NCI-H2081 treated with DMSO at 0.1 percent for 48 hours (cell line): ENCODE measurements at places on chromosomes 7 and 10.

- DNase-seq = no peak
Measured at GRCh38 chr7:142030294-142030693, 34.6 kb downstream of the MGAM start.

- no peak for DNase-seq
Measured at GRCh38 chr7:10913457-10913856, 60.2 kb upstream of the PHF14 start.

GRCh38 chr7:8211725-8212096 is 50.3 kb downstream of the ICA1 start:
- no peak for DNase-seq

DNA sequence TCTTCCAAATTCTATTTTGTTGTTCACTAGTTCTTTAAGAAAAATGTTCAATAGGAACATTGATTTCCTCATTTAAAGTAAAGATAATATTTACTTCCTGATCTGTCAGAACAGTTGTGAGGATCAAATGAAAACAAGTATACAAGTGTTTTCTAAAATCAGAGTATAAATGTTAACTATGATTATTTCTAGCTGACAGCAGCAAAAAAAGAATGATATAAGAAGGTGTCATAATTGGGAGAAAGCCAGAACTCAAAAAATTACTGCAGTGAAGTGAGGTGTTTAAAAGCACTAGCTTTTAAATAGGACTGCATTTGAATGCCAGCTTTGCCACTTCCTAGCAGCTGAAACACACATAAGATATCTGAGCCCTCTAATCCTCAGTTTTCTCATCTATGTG is 283.3 kb downstream of the RNLS start:
- no peak for DNase-seq

DNA sequence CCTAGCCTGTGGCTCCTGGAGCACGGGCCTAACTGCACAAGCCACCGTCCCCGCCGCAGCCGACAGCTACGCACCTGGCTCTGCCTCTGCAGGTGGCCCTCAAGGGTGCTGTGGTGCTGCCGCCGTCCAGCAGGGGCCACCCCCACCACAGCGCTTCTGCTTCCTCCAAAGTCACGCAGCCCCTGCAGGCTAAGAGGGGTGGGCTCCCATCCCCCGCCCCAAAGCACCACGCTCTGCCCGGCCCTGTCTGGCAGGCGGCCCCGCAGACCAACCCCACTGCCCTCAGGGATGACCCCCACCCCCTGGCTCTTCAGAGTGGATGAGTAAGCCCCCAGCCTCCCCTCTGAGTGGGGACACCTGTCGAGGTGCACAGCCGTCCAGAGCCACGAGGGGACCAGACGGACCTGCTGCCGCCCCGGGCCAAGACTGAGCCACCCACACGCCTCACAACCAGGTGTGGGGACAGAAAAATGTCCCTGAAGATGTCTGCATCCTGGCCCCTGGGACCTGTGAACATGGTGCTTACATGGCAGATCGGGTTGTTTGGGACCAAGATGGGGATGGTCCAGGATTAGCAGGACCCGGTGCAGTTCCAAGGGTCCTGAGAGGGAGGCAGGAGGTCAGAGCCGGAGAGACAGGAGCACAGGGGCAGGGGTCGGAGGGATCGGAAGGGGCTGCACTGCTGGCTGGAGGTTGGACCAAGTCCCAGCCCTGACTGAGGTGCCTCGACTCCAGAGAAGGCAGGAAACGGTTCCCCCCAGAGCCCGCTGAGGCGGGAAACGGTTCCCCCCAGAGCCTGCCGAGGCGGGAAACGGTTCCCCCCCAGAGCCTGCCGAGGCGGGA is 9.0 kb upstream of the ADAP1 start:
- no peak for DNase-seq

DNA sequence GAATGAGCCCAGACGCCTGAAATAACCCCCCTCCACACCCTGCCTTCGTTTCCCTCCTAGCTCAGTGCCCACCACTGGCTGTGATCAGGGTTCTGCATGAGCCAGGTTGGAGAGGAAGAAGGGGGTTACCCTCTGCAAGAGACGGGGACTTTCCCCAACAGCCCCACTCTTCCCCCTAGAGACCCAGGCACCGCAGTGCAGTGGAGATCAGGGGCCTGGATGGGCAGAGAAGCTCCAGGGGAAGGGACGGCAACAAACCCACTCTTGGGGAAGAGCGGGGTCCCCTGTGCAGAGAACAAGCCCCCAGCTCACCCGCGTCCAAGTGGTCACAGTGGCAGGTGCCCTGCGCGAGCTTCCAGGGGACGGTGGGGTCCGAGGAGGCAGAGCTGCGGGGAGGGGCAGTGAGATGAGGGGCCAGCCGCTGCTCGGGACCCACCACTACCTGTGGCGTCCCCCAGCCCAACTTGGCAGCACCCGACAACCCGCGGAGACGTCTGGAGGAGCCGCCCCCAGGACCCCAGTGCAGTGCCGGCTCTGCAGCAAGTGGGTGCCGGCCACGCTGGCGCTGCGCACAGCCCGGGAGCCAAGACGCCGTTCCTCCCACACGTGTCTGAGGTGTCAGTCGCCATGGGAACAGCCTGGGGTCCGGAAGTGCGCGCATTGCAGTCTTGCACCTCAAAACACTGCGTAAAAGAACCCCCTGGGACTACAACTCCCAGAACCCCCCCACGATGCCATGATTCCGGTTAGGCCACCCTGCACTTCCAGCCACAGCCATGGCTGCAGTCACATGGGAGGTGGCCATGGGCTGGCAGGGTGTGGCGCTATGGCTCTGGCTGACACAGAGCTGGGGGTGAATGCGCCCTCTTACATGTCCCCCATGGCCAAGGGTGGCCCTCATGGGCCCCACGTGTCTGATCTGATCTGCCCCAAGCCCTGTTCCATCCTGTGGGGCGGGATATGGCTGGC is 45.8 kb upstream of the WIPI2 start:
- no peak for DNase-seq
